ENCODE measurements at places on chromosomes 5 and 9.

GRCh38 chr5:133827011-133827410 lies 141.4 kb downstream of the C5orf15 start:
- DNase-seq: no peak

DNA sequence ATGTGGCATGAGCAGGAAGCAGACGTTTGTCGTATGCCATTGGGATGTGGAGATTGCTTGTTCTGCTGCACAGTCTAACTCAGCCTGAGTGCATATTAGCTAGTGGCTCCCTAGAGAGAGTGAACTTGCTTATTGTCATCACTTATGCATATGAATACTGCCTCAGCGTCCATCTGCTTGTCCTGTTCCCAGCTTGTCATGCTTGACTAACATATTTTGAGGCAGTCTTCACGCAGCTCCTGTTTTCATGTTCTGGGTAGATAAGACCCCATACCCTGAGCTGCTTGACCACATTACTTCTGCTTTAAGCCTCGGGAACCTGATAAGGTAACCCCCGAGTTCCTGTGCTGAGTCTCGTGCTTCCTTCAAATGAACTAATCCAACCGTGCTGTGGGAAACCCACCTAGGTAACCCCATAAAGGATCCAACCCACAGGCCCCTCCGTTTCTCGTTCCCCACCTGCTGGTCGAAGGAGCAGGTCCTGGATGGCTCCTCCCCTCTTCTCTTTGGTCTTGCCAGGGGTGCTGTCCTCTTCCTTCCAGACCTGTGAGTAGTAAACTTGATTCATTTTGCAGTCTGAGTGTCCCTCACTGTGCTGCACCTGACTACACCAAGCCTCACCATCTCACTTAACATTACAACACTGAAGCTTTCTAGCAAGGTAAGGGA lies 25.0 kb downstream of the ANKRD33B start:
- DNase-seq: no peak

GRCh38 chr5:83341815-83342334 lies 129.7 kb upstream of the VCAN start:
- no peak for DNase-seq

DNA sequence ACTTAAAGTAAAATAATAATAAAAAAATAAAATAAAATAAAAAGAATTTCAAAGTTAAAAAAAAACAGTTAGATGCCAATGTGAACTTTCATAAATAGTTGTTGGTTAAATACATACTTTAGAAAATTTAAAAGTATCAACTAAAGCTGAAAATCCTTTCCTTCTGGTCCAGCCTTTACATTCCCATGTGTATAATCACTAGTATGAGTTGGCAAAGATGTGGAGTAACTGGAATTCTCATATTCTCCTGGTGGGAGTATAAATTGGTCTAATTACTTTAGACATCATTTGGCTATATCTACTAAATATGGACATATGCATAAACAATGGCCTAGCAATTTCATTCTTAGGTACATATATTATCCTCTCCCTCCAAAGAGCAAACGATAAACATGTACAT lies 619.9 kb downstream of the PTPRD start:
- no peak for DNase-seq

GRCh38 chr5:175686396-175686795 lies 28.5 kb downstream of the HRH2 start:
- no peak for DNase-seq

GRCh38 chr5:2755076-2755680 lies 3.7 kb upstream of the IRX2 start:
- no peak for DNase-seq

- DNase-seq: no peak
Observed at GRCh38 chr5:56227691-56228090, 5.4 kb downstream of the ANKRD55 start.

DNA sequence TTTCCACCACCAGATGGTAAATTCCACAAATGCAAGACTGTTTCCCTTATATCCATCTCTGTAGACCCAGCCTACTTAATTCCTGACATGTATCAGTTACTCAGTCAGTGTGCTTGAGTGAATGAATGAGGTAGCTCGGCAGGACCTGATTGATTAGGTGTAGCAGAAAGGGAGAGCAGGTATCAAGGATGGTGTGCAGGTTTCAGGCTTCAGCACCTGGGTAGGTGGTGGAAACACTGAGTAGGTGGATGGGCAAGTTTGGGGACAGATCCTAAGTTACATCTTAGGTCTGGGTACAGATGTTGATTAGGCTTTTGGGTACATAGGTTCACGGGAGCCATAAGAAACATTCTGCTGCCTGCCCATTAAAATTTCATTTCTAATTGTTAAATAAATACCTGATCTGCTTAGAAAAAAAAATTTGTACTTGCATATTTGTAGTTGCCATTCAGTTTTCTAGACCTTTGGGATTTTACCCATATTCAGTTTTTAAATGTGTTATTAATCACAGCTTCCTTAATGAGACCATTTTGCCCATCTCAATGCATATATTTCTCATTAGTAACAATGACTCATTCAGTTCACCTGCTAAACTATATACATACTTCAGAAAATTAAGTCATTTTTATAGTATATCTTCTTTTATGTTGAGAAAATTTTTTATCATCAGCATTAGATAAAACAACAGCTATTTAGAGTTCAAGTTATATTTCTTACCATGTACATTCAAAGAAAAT lies 111.8 kb downstream of the INIP start:
- no peak for DNase-seq

DNA sequence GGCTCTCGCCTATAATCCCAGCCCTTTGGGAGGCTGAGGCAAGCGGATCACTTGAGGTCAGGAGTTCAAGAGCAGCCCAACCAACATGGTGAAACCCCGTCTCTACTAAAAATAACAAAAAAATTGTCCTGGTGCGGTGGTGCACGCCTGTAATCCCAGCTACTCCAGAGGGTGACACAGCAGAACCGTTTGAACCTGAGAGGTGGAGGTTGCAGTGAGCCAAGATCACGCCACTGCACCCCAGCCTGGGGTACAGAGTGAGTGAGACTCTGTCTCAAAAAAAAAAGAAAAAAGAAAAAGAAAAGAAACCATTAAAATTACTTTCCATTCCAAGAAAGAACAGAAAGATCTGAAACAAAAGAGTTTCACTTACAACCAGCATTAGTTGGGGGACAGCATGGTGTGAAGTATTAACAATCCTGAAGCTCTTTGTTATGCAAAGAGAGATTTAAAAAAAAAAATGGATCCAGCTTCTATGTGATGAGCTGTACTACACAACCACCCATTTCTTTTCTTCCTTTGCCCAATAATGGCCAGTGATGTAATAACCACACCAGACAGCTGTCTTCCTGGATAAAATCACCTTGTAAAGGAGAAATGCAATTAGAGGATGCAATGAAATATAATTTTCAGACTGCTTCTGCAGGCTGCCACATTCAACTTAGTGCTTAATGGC lies 76.9 kb downstream of the MED27 start:
- DNase-seq: no peak

DNA sequence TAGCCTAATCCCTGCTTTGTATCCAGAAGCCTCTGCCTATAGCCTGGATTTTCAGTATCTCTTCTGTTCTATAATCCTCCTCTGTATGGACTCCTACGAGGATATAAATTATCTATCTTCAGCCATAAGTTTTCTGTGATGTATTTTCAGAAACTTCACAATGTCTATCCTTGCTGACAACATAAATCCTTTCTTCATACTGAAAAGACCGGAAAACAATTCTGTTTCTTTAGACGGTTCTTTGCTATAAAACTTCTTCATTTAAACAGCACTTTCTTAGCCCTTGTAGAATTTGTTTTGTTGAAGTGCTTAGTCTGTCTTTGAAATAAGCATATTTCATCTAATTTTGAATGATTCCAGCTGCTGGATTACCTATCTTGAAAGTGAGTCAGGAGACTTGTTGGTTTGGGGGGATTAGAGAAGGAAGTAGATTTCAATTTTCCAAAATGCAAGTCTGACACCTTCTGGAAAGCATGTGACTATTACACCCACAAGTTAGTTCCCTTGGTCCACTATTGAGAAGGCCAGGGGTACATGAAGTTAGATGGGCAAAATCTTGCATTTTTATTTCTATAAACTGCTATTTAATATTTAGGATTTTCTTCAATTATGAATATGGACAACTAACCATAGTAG lies 96.3 kb upstream of the RANBP3L start:
- no peak for DNase-seq

DNA sequence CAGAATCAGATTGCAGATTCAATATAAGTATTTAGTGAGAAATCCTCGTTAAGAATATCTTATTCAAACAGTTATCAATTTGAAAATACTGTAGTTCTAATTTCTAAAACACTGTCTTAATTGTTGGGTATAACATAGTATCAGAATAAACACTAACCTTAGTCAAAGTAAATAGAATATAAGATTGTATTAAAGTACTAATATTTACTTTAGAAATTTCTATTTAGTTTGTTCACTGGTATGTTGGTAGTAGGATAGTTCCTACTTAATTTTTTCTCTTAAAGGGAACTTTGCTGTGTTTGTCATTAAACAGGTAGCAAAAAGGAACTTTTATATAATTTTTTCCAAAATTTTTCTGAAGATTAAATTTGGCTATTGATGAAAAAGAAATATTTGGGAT lies 42.3 kb downstream of the FAM174A start:
- no peak for DNase-seq

DNA sequence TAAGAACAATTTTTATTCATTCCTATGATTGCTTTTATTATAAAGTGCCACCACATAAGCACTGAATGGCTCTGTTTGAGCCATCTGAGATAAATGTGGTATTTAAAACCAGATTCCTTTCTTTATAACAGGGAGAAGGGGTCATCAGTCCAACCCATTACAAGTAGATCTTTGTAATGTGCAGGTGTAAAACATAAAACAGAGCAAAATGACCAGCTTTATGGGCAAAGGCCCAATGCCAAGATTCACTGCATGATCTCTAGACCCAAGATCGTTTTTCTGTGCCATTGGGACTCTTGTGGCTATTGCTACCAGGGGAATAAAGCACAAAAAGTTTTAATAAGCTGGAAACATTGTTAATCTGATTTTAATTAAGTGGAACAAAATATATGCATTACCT lies 469.9 kb downstream of the PRR16 start:
- no peak for DNase-seq

- peak; percentile 52 for DNase-seq
Observed at GRCh38 chr9:129624947-129625346, 1.0 kb upstream of the NTMT1 start.

GRCh38 chr5:147565524-147565923 lies 55.7 kb upstream of the DPYSL3 start:
- no peak for DNase-seq

GRCh38 chr9:133406480-133407307 lies 11.1 kb downstream of the REXO4 start:
- peak; percentile 75 for DNase-seq

DNA sequence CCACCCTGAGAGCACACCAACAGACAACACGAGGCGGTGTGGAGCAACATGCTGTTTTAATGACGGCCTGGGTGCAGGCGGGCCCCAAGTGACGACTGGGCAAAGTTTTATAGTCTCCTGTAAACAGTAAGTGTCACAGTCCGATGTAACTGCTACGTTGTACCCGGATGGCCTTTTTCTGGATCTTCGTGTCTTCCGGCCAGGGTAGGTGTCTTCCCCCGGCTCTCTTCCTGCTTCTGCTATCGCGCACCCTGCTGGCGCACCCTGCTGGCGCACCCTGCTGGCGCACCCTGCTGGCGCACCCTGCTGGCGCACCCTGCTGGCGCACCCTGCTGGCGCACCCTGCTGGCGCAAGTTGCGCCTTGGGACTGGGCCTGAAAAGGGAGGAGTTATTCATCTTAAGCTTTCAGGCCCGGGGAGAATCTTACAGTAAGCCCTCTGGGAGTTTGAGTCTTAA lies 143.0 kb upstream of the TARS1 start:
- DNase-seq: no peak

DNA sequence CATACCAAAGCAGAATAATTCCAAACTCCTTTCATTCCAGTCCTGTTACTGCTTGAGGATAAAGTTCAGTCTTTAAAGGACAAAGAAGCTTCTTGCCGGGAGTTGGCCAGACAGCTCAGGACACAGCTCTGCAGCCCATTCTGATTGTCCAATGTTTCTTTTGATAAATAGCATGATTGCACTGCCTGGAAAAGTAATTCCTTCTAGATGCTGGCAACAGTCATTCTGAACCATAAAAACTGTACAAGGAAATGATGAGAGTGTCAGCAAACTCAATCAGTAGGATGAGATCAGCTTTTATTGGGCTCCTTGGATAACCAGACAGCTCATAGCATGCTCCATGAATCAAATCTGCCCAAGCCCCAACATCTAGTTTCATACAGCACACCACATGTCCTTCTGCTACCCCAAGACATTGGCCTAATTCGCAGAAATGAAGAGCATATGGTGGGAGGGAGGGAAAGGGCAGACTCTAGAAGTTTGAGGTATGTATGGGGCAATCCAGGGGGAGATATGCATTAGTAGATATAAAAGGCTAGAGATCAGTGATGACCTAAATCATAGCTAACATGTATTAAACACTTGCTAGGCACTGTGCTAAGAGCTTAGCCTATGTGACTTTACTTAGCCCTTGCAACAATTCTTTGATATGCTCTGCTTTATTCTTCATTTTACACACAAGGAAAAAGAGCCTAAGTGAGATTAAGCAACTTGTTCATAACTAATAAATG lies 219.9 kb upstream of the NREP start:
- DNase-seq: no peak

Measured in naive thymus-derived CD8-positive, alpha-beta T cell (primary cell).